ENCODE measurements at places on chromosomes 7 and 10.

DNA sequence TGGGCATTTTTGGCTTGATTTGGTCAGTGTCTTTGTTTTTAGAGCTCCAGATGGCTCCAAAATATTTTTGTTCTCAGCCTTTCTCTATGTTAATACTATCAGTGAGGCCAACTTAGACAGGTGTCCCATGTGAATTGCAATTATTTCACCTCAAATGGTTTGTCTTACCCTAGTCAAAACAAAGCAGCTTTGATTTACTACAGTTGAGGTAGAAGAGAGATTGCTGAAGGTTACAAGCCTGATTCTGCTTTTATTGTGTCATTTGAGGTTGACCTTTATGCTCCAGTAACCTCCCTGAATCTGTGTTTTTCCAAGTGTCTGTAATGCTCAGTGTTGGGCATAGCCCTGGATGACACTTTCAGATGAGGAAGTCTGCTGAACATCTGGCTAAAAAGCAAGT, 882.9 kb downstream of the NRG3 start:
- no peak for DNase-seq

- DNase-seq = no peak
Measured at GRCh38 chr7:92813390-92814024, 22.9 kb downstream of the CDK6 start.

DNA sequence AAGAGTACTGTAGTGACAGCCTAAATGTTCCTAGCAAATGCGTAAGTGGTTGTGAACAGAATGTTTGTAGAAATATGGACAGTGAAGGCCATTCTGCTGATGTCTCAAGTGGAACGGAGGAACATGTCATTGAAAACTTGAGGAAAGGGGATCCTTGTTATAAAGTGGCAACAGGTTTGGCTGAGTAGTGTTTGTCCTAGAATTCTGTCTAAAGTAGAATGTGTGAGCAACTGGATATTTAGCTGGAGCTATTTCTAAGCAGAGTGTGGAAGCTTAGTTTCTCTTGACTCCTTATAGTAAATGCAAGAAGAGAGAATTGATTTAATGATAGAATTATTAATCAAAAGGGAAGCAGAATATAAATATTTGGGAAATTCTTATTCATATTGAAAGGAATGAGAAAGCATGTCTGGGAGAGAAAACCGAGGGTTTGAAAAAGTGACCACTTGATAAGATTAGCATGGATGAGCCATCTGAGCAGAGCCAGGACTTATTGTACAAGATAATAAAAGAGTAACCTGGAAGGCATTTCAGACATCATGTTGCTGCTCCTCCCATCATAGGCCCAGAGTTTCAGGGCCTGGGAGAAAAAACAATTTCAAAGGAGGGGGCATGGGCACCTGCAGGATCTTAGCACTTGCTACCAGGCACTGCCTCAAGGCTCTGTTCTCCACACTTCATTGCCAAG, 276.1 kb downstream of the BMPER start:
- DNase-seq = no peak

DNA sequence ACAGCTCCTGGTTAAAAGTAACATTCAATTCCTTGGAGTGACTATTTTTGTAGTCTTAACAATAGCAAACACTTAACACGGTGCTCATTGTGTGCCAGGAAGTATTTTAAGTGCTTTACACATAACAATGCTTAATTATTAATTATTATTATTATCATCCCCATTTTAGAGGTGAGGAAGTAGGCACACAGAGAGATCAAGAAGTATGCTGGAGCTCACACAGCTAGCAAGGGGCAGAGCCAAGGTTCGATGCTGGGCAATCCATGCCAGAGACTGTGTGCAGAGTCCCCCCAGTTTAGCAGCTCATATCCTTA, 48.2 kb upstream of the SMNDC1 start:
- DNase-seq = no peak

DNA sequence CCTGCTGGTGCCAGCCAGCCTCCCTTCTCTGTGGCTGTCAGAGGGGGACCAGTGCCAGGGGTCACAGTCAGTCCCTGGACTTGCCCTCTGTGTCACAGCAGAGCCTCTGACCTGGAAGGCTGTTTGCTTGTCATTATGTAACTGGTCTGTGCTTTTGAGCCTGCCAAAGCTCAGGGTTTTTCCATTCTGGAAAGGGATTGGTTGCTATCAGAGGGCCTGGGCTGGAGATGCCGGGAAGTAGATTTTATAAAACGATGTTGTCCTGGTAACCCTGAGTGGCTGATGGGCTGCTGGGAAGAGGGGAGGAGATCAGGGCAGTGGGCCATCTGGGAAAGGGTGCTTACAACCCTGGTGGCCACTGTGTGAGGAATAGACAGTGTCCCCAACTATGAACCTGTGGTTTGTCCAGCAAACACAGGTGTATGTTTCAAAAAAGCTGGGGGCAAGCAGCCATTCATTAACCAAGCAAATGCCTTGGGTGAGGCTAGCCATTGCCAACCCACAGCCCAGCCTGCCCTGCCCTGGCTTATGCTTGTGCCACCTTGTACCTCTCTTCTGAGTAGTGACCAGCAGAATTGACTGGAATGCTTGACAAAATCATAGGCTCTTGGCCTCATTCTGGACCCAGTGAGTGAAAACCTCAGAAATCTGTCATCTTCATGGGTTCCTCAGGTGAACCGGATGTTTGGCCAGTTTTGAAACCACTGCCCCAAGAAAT, 21.6 kb downstream of the SFTPD start:
- DNase-seq = no peak

- no peak for DNase-seq
Measured at GRCh38 chr10:104233817-104234216, 1.7 kb upstream of the CFAP43 start.

DNA sequence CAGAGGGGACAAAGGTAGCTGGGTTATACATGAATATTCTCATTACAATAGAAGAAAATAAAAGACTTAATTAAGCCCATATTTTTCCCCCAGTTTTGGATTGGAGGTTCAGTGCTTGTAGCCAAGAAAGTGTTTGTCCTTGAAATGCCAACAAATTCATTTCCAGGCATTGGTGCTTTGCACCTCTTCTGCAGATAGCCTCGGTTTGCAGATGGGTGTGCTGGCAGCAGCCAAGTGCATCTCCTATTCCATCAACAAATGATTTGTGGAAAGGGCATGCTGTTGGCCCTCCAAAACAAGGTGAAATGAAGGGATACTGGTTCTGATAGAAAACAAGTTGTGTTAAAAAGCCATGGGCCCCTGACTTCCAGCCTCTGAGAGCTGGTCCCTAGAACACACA, 187.3 kb downstream of the DPY19L1 start:
- no peak for DNase-seq

DNA sequence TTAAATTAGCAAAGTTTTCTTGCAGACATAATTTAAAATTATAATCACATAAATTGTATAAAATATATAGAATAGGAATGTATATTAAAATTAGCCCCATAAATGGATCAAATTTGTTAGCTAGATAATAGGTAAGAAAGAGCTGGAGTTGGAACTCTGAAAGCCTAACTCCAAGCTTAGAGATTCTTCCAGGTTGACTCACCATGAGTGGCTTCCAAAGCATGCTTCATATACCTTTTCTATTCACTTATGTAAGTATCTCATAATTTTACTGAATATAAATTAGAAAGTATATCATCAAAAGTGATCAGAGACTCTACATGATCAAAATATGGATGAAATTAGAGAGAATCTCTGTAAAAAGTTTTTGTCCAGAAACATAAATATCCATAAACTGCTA, 320.7 kb upstream of the MAGI2 start:
- no peak for DNase-seq

DNA sequence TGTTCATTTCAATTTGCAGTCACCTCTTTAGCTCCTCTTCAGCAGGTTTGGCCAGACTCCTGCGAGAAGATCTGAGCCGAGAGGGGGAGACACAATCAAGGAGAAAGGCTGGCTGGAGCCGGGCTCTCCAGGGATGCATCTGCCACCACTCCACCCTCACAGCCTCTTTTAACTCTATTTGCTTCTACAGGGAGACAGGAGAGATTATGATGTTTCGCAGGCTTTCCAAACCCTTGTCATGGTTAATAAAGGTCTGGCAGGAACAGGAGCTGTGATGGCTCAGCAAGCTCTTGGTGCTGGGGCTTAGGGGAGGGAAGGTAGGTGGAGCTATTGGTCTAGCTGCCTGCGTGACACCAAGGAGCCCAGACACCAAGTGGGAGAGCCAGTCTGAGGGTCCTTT, 448.1 kb upstream of the PODXL start:
- no peak for DNase-seq

DNA sequence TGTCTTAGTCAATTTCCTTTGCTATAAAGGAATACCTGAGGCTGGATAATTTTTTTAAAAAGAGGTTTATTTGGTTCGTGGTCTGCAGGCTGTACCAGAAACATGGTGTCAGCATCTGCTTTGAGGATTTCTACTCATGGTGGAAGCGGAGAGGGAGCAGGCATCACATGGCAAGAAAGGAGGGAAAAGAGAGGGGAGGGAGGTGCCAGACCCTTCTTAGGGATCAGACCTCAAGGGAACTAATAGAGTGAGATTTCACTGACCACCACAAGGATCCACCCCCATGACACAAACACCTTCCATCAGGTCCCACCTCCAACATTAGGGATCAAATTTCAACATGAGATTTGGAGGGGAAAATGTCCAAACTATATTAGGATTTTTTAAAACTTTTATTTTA, 27.0 kb upstream of the AKR1B10 start:
- no peak for DNase-seq

GRCh38 chr7:98352621-98353020, 48.3 kb downstream of the BAIAP2L1 start:
- no peak for DNase-seq

DNA sequence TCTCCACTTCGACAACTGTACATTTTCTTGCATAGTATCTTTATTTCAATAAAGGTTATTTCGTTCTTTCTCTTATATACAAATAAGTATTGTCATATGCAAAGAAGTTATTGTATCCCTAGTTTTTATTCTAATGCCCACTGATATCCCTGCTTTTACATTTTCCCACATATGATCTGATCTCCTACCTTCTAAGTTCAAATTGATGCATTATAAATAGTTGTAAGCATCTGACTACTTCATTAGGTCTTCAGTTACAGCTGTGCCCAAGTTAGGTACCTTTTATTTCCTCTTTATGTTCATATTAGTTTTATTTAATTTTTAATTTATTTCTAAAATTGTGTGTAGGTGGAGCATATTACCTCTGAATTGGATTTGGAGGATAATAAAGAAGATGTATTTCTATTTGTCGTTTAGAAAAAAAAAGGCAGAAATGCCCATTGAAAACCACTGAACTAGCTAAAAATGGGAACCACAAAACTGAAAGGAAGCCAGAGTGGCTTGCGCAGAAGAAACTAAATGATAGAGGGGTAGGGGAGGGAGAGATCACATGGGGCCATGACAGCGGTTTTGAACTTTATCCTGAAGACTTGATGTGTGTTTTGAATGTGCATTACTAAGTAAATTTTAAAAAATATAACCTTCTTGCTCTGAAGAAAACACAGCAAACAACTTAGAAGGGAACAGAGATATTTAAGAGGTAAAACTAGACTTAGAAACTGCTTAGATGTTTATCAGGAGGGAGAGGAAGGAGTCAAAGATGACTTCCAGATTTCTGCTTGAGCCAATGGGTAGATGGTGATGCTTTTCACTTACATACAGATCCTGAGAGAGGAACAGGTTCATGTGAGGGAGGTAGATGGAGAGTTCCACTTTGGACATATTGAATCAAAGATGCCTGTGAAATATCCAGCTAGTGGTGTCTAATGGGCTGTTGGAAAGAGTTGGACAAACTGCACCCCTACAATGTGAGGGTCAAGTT, 9.3 kb upstream of the ZC3HAV1L start:
- no peak for DNase-seq

- DNase-seq = no peak
Measured at GRCh38 chr7:87345962-87346371, 503 bp downstream of the CROT start.

DNA sequence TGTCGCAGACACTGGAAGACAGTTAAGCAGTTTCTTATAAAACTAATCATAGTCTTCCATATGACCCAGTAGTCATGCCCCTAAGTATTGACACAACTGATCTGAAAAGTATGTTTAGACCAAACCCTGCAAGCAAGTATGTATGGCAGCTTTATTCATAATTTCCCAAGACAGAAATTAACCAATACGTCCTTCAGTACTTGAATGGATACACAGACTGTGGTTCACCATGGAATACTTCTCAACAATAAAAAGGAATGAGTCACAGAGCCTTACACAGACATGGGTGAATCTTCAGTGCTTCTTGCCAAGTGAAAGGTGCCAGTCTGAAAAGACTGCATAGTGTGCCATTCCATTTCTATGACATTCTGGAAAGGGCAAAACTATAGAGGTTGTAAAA, 50.2 kb upstream of the AKR1E2 start:
- DNase-seq = no peak

- DNase-seq = no peak
Measured at GRCh38 chr7:142807855-142808460, 37.2 kb downstream of the PRSS2 start.

DNA sequence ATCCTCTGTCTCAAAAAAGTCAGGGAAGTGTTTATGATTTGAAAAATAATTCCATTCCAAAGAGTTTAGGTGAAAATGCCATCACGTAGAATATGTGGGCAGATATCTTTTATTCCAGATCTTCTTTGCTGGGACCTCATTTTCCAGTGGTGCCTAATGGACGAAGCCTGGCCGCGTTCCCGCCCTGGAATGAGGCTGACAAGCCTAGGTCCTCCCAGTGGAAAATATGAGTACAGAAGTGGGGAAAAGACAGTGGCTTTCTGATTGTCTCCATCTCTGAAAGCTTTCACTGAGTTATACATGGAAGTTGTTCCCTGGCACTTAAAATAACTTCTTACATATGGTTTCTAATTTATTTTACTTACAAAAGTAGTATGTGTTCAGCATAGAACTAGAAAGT, 139.4 kb downstream of the TACC2 start:
- DNase-seq = no peak

GRCh38 chr7:68458010-68458908, 1140.0 kb upstream of the AUTS2 start:
- DNase-seq = no peak

DNA sequence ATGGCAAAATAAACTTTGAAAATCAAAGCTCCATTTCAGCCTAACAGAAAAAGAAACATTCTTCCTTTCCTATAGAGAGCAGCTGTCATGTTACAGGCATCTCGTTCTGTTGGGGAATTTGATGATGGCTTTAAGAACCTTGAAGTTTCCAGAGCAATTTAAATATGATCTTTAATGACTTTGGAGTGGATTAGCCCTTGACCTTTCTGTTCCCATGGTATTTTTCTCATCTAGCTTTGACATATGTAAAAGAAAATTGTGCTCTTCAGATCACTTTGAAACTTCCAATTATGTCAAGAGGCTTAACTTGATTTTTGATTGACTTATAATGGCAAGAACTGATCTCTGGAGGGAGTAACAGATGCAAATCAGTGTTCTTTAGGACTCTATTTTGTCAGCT, 157.6 kb upstream of the SEMA3E start:
- DNase-seq = no peak

All from CD8-positive, alpha-beta T cell (primary cell).